ENCODE measurements at places on chromosomes 7 and 10.

DNA sequence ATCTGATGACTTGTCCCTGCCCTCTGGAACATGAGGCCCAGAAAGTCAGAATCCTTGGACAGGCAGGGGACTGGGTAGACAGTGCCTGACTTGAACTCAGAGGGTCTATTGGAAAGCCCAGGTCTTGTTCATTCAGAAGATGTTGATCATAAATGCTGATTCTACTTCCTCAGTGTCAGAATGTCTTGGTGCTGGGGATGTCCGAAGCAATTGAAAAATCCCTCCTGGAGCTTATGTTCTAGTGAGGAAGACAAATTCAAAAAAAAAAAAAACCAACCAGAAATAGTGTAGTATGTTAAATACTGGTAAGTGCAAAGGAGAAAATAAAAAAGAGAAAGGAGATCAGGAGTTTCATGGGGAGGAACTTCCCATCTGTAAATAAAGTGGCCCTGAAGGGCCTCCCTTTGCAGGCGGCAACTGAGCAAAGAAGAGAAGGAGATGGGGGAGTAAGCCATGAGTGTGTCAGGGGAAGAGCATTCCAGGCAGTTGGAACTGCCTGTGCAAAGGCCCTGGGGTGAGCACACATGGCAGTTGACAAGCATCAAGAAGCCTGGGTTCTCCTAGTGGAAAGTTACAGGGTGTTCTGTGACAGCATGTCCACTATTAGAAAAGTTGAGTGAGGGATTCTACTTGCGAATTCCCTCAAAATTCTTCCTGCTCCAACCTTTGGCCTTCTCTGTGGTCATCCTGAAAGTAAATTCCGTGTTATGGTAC is 30.7 kb downstream of the TSPAN15 start:
- DNase-seq = no peak

GRCh38 chr10:109931163-109931562 is 7.9 kb upstream of the XPNPEP1 start:
- no peak for DNase-seq

DNA sequence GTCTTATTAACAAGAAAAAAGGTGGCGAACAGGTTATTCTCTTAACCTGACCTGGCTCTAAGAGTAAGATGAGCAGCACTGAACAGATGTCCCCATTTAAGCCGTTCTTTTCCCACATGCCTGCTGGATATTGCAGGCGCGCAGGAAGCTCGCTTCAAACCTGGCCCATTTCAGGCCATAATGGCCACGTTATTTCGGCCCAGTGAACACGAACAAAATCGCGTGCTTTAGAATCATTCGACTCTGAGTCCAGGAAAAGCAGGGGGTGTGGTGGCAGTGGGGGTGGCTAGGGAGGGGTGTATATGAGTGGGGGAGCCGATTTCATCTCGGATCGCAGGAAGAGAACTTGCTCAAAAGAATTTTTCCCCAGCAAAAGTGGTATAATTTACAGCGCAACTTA is 6.6 kb upstream of the SP8 start:
- no peak for DNase-seq

DNA sequence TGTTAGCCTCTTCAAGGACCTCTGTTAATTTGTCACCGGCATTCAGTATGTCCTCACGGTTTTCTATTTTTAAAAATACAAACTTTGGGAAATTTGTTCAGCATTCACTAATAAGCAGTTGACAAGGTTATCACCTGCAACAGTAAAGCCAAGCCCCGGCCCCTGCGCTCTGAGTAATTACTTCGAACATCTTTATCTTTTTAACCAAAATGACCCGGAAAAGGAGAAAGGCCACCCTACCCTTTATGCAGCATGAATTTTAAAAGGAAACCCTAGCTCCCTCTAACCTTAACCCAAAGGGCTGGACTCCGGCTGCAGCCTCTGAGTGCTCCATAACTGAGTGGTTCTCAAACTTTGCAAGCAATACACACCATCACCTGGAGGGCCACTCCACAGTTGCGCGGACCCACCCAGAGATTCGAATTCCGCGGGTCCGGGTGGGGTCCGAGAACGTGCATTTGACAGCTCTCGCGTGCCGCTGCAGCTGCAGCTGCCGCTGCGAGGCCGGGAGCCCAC is 940 bp downstream of the NSMCE4A start:
- DNase-seq = no peak

DNA sequence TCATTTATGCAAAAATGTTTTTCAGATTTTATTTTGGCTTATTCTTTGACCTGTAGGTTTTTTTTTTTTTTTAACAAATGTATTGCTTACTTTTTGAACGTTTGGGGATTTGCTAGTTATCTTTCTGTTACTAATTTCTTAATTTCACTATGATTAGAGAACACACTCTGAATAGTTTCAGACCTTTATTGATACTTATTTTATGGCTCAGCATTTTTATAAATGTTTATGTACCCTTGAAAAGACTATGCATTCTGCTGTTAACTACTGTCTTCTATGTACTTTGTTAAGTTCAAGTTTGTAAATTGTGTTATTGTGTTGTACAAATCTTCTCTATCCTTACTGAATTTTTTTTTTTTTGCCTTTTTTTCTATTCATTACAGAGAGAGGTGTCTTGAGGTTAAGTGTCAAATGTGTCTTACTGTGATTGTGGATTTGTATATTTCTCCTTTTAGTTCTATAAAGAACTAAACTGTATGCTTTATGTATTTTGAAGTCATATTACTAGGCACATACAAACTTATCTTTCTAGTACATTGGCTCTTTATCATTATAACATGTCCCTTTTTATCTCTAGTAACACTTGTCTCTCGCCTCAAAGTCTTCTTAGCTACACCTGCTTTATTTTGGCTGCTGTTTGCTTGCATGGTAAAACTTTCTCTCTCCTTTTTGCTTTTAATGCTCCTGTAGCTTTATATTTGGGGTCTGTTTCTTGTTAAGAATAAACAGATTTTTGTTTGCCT is 8.1 kb downstream of the MKLN1 start:
- DNase-seq = no peak

GRCh38 chr7:76282344-76283253 is 19.9 kb upstream of the HSPB1 start:
- DNase-seq = no peak

DNA sequence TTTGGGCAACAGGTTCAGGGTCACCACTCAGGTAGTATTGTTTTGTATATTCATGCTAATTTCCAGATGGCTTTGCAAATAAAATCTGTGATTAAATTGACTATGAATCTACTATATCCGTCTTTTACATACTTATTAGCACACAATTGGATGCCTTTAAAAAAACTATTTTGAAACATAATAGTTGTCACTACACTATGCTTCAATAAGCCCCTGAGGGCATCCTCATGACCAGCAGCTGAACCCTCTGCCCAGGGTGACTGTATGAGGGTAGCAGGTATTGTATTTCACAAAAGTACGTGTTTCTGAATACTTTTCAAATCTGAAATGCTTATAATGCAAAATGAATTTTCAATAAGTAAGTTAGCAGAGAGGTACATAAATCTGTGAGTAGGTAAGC is 97.3 kb downstream of the DNAH11 start:
- no peak for DNase-seq

All from stimulated activated CD4-positive, alpha-beta T cell treated with anti-CD3 and anti-CD28 coated beads, TNF-alpha, amount 100 ng/mL, for 24 hours (primary cell).